Hypothalamus (tissue), 51 donors: ENCODE measurements at places on chromosomes 2 and 18.

- DNase-seq: peak; percentile 3
These were observed 2091.1 kb upstream of the PIK3C3 start for GRCh38 chr18:39863916-39864315.

DNA sequence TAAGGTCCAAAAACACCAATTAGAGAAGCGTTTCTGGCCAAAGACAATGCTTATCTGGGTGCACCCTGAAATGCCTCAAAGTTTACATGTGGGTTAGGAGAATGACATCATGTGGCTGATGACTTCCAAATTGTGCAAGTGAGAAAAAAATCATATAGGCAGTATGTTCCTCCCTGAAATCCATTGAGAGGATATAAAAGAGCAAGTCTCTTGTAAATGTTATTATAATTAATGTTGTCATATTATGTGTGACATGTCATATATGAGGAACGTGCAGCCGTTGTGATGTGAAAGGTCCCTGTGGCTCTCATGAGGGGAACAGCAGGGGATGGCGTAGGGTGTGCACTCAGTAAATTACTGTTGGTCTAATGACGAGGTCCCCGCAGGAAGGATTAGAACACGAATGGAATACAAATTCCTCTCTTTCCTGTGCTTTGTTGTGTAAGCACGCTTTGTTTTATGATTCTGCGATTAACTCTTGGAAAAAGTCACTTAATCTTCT is 290.8 kb downstream of the PRKCE start:
- no peak for DNase-seq

DNA sequence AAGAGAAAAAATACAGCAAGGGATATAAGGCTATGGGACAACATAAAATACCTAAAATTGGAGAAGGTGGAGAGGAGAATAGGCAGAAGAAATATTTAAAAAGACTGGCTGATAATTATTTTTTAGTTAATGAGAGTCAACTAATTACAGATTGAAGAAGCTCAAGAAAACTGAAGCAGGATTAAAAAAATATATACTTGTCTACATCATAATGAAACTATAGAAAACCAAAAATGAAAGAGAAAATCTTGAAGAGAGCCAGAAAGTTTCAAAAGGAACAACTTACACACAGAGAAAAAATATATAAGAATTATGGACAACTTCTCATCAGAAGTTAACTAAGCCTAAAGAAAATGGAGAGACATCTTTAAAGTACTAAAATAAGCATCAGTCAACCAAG is 62.9 kb upstream of the APCDD1 start:
- DNase-seq: no peak

DNA sequence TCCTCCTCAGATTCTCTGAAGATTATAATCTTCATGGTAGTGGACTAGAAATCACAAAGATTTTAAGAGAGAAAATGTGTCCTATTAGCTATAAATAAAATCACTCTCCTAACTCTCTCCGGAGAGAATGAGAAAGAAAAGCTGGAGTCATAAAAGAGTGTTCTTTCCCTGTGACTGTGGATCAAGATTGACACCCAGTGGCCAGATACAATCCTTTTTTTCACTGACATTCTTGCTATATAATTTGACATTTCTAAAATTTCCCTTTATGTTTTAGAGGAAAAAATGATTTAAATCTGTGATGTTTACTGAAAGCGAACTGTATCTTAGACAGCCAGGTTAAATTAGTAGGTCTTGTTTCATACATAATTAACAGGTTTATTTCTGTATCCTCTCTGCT is 35.4 kb upstream of the LRP2 start:
- no peak for DNase-seq

DNA sequence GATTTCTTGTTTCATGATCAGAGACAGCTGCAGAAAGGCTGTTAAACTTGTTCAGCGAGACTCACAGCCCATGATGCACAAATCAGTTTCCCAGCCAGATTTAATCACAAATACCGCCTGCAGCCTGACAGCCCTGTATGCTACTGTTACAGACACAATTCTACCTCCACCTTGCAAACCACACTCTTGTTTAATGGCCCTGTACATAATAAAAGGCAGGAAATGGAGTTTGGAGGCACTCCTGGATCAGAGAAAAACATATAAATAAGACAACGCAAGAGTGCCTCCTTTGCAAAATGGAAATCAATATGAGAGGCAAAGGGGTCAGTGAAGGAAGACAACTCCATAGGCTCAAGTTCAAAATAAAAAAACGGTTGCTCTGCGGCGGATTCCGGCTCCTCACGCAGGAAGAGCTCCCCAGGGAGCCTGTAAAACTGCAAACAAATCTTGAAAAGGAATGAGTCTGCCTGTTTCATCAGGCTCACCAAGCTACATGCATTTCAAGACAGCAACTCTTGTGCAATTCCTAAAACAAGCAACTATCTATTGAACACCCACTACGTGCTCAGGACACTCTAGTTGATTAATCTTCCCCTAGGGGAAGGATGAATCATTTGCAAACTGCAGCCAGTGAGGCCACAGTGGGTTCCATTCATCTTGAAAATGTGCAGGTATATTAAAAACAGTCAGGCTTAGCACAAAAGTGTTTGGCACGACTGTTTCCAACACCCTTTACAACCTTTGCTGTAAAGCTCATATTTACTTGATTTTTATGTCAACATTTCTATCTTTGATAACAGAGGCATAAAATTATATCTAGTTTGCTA is 37.5 kb downstream of the TBC1D8 start:
- DNase-seq: no peak

- no peak for DNase-seq
These were observed 62.9 kb upstream of the CTIF start for GRCh38 chr18:48475635-48476549.

DNA sequence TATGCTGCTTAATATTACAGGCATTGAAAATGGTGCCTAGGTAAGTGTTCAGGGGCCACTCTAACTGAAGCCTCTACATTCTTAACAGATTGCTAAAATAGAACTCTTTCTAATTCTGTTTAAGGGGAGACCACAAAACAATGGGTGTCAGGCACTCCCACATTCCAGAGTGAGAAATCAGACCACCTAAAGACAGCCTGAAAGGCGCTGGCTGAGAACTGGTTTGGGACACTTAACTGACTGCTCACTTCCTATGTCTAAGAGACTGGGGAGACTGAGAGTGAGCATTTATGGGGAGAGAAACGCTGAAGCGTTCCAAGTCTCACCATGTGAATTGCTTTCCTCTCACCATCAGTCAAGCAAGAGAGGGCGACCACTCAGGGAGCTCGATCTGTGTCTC is 108.8 kb upstream of the ITGB6 start:
- DNase-seq: no peak
